ENCODE measurements at places on chromosomes 4 and X.

DNA sequence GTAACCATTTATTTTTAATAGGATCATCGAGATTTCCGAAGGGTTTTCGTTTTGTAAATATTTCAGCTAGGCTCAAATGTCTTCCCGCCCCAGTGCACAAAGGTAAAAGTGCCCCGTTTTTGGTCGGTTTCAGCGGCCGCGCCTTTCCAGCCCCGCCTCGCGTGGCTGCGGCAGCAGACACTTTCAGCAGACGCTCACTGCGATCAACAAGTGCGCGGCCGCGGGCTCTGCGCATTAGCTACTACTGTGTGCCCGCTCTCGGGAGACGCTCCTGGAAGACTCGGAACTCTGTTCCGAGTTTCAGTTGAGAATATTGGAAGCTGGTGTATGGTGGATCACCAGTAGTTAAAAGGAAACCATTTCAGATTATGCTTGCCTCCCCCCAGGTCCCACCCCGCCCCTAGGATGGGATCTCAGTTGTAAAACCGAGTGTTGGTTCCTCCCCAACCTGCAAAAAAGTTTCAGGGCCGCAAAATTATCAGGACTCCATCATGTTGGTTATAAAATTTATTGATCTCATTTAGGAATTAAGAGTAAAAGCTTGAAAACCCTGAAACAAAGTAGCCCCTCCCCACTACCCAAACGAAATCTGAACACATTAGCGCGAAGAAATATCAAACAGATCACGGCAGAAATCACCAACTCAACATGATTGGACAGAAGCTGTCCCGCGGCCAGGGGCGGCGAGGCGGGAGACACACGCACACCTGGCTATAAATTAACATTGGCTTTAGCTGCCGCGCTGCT is 2.2 kb downstream of the SOX3 start:
- no peak for DNase-seq

GRCh38 chrX:40147126-40147952 is 49.6 kb upstream of the BCOR start:
- no peak for DNase-seq

DNA sequence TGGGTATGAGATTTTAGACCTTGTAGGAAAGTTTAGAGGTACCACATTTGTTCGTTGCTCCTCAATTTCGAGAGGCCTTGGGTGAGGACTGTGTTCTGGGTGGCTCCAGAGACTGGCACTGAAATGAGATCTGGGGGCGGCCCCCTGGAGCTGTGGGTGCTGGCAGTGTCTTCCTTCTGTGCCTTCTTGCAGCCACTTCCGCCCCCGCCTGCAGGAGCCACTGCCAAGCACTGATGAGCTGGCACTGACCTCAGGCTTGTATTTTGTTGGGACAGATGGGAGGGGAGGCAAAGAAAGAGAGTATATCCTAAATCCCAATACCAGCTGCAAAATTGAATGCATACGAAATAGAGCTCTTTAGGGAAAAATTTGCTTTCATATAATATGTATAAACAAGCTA is 64.5 kb upstream of the CLDN34 start:
- no peak for DNase-seq

DNA sequence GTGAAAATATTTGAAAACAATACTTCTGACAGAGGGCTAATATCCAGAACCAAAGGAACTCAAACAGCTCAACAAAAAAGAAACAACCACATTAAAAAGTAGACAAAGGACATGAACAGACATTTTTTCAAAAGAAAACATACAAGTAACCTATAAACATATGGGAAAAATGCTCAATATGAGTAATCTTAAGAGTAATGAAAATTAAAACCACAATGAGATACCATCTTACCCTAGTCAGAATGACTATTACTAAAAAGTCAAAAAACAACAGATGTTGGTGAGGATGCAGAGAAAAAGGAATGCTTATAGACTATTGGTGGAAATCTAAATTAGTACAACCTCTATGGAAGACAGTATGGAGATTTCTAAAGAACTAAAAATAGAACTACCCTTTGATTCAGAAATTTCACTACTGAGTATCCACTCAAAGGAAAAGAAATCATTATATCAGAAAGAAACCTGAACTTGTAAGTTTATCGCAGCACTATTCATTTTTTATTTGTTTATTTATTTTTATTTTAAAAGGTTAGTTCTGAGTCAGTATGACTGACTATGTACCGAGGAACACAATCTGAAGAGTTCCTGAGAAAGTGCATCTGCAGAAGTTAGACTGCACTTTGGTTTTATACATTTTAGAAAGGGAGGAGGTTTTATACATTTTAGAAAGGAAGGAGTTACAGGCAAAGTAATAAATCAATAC is 231.3 kb downstream of the INPP4B start:
- DNase-seq, result no peak

- no peak for DNase-seq
These were observed 21.1 kb upstream of the STIM2 start for GRCh38 chr4:26839534-26839951.

- DNase-seq, result no peak
These were observed 15.7 kb downstream of the ARMCX6 start for GRCh38 chrX:101602077-101602476.

GRCh38 chr4:144578681-144579080 is 67.3 kb upstream of the HHIP start:
- no peak for DNase-seq

DNA sequence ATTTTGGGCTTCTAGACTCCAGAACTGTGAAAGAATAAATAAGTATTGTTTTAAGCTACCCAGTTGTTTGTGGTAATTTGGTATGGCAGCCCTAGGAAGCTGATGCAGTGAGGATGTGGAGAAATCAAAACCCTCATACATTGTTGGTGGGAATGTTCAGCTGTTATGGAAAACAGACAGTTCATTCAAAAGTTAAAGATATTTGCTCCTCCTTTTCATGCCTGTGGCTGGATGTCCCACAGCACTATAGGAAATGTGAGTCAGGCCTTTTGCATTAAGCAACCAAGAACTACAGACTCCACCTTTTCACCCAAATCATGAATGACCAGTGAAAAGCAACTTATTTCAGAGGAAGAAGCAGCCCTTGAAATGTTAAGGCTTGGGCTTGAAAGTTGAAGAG is 6.7 kb downstream of the BBS12 start:
- no peak for DNase-seq

DNA sequence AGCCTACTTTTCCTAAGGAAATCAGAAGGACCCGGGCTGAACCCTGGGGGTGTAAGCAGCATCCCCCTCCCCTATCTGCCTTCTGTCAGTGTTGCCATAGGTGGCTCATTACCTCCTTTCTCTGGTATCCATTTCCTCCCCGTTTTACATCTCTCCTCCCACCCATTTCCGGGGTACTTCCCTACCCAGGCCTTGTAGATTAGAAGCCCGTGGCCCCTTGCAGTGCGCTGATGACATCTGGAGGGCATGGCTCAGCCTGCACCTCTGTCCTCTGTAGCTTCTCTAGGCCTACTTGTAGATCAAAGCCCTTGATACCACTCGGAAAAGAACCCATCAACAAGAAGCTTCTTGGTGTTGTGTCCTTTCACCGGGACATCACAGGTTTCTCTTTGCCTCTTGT is 71.8 kb downstream of the NBDY start:
- no peak for DNase-seq

- DNase-seq, result no peak
These were observed 48.3 kb upstream of the GPR174 start for GRCh38 chrX:79096145-79096556.

GRCh38 chrX:151753313-151754046 is 18.9 kb downstream of the CNGA2 start:
- DNase-seq, result no peak

DNA sequence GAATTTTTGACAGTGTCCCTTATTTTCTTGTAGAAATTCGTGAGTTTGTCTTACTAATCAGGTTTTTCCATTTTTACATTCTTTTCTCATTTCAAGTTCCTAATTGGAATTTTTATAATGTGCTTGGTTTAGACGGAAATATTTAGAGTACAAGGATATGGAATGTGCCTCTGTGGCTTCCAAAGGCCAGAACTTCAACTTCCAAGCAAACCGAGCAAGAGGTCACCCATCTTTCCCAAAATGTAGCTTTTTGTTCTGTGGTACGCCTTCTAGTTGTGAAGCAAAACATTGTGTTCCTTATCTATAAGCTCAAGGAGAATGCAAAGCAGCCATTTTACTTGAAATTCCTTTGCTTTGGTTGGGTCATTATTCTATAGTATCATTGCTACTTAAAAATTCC is 212.8 kb upstream of the PACRGL start:
- DNase-seq, result no peak

DNA sequence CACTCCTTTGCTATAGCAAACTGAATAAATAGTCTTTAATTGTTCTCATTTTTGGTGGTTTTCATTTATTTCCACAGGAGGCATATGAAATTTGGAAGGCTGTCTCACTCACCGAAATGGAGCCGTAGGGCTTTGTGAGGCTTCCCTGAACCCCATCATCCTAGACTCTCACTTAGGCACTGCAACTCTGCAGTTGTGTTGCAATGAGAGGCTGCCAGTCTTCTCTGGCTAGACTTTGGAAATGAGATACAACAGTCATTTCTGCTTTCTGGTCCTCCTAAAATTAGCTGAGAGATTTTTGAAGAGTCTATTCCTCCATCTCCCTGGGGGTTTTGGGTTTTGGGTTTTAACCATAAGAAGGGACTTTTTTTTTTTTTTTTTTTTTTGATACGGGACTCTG is 146.5 kb downstream of the SH3BGRL start:
- DNase-seq, result no peak

- DNase-seq, result no peak
These were observed 51.6 kb downstream of the PTCHD1 start for GRCh38 chrX:23386260-23386659.

DNA sequence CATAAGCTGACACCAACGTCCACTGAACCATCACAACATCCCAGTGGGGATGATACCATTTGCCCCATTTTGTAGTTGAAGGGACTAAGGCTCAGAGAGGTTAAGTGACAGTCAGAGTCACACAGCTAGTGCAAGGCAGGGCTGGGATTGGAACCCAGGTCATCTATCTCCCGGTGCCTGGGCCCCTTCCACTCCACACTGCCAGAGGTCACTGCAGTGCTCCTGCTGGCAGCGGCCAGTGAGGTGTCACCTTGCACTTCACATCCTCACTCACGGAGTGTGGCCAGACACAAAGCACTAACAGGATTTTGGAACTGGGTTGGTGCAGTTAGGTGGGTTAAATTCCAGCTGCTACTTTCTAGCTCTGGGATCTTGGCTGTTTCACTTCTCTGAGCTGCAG is 118.7 kb downstream of the ENPP6 start:
- DNase-seq, result no peak

DNA sequence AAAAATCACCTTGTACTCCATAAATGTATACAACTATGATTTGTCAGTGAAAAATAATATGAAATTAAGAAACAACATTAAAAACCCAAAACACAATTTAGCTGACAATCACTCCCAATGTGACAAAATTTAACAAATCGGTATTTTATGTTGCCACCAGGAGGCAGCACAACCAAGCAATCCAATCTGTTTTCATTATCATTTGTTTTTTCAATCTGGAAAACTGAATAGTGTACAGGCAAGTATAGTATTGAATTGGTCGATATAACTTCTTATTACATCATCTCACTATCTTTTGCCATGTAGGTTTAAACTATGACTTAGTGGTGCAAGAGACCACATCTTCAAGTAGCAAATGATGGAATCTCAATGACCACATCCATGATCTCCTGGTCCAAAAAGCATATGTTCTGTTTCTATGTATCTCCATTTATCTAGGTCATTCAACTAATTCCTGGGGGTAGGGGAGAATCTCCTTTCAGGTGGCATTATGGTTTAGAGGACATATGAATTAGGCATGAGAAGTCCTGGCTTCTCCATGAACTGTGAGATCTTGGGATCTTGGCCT is 112.9 kb upstream of the AGA start:
- no peak for DNase-seq

DNA sequence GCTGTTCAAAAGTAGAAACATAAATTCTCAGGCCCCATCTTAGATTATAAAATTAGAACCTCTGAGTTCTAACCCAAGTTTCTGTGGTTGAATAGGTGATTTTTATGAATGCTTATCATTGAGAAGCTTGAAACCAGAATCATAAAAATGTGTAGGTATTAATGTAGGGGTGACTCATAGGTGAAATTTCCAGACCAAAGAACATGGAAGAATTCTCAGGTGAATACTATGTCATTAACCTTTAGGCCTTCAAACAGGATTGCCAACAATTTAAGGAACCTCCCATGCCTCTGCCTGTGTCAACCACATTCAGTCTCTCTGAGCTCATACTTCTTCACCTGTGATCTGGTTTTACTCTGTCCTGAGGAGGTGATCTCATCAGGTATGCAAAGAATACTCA is 177.8 kb downstream of the NPFFR2 start:
- DNase-seq, result no peak

GRCh38 chrX:53583571-53583970 is 102.9 kb downstream of the HUWE1 start:
- no peak for DNase-seq

GRCh38 chrX:39998636-39999406 is 98.9 kb downstream of the BCOR start:
- no peak for DNase-seq

DNA sequence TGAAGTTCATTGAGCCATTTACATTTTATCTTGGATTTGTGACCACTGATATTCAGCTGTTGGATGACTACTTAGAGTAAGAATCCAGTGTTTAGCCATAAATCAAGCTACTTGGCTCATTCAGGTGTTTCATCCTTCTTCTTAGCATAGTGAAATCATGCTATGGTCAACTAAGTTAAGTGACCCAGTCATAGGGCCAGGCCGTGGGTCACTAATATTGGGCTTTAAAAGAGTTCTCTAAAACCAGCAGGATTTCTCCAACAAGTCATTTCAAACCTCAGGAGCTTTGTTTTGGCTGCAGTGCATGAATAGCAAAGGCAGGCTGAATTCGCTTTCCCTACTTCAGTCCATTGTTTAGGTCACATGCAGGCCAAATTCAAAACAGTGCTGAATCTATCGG is 181.0 kb downstream of the MAML3 start:
- no peak for DNase-seq

GRCh38 chr4:155887045-155887444 is 16.5 kb upstream of the TDO2 start:
- DNase-seq, result no peak

DNA sequence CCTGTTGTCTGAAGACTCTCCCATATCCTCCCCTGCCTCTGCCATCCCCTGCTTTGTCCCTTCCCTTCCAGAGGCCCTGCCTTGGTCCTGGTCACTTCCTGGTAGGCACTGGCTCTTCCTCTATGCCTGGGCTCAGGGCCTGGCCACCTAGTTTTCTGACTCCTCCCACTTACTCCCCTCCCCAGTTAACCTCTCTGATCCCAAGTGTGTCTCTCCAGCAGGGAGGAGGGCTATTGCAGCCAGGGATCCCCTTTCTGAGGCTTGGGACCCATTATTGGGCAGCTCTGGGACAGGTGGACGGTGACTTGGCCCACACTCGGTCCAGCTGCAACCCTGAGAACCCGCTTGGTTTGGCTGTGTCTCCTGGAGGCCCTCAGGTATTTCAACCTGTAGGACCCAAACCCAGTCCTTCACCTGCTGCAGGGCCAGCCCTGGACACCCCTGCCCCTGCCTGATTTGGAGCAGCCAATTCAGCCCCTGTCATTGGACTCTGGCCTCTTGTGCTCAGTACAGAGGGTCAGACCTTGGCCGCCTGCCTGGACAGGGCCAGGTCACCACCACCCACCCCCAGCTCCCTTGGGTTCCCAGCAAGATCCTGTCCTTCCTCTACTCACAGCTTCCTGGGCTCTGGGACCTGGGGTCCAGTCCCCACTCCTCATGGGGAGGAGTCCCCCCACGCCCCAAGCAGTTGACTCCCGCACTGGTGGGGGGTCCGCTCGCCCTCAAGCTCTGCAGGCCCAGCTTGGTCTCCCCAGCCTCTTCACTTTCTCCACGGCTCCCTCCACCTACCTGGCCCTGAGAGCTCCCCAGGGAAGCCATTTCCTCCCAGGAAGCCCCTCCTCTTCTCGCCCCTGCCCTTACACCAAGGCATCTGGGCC is 1.1 kb upstream of the SH3BP2 start:
- DNase-seq, result no peak

GRCh38 chr4:175935016-175935661 is 123.1 kb upstream of the GPM6A start:
- no peak for DNase-seq

Measured in cortex of kidney (tissue), 1 donor.